DMS53 (cell line): ENCODE measurements at places on chromosomes 7 and 10.

- no peak for DNase-seq
Observed at GRCh38 chr10:7150349-7150748, 260.5 kb downstream of the SFMBT2 start.

DNA sequence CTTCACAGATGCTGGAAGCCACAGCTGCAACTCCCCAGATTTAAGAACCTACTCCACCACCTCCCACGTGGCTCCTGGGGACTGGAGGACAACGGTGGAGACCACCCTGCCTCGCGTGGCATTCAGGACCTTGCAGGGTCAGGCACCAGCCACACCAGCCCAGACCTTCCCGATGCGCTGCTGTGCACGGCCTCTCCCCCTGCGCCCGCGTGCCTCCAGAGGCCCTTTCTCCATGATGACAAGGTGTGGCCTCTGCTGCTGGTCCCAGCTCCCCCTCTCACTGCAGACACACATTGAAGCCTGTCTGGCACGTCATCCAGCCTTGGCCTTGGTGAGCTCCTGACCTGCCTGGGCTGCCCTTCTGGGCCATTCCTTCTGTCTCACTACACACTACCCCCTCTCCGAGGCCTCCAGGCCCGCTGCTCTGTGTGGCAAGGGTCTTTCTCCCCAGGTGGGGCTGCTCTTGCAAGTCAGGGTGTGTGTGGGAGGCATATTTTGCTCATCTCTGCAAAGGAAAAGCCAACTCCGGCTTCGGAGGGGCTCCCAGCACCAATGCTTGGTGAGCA, 254.8 kb downstream of the MAD1L1 start:
- no peak for DNase-seq

DNA sequence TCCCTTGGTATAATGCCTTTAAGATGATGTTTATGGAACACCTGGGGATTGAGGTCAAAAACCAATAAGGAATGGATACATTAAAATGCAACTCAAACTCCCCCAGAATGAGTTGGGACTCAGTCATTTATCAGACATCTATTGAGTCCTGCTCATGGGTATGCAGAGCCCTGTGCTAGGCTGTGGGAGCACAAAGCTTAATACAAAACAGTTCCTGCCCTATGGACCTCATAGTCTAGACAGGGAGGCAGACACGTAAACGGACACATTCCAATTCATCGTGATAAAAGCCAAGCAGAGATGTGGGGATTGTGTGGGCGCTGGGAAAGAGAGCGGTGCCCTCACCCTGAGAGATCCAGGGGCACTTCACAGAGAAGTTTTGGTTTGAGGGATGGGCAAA, 181.7 kb downstream of the PTEN start:
- DNase-seq = no peak

GRCh38 chr10:5514226-5514850, 10.4 kb upstream of the CALML3 start:
- DNase-seq = no peak
